Effector CD8-positive, alpha-beta T cell (primary cell): ENCODE measurements at places on chromosomes 4 and X.
A peak's percentile ranks its signal among the peaks of the same experiment; 100 is the strongest.

DNA sequence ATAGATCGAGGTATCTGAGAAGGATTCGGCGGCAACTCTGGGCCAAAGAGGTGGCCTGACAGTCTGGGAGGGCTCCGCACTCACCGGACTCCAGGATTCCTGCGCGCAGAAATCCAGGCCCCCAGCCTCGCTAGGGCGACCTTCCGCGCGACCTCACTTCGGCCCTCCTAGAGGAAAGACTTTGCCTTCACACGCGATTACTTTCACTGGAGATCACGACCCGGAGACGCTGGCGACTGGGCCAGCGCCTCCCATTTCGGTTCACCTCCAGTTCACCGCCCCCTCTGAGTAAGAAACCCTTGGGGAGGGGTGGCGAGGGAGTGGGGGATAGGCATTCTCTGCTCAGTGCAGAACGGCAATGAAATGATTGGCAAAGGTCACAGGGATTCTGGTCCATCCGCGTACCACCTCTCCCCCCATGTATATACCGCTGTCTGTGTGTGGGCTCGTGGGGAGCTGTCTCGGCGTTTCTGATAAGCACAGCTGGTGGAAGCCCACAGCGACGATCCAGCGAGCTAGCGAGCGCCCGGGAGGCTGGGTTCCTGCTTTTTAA, 2.5 kb downstream of the POU3F4 start:
- no peak for DNase-seq

DNA sequence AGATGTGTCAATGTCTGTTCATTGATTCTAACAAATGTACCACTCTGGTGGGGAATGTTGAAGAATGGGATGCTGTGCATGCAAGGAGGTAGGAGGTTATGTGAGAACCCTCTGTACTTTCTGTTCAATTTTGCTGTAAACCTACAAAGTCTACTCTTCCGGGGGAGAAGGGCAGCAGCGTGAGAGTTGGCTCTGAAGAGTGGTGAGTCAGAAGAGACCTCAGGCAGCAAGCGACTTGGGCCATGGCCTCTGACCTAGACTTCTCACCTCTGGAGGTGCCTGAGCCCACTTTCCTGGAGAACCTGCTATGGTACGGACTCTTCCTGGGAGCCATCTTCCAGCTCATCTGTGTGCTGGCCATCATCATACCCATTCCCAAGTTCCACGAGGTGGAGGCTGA, 26.7 kb downstream of the MANBA start:
- DNase-seq, result no peak

DNA sequence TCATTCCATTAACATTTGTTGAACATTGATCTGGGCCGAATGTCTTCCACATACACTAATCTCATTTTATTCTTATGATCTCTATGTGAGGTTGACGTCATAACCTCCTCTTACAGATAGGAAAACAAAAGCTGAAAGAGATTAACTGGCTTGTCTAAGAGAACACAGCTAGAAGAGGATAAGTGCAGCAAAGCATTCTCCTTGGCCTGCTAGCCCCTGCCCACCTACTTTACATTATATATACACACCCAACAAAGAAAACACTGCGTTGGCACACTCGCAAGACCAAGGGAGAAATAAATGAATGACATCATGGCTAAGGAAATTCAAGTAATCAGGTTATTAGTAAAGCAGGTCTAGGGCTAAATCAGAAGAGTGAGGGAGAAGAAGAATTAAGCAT, 138.4 kb downstream of the PARM1 start:
- DNase-seq, result no peak

DNA sequence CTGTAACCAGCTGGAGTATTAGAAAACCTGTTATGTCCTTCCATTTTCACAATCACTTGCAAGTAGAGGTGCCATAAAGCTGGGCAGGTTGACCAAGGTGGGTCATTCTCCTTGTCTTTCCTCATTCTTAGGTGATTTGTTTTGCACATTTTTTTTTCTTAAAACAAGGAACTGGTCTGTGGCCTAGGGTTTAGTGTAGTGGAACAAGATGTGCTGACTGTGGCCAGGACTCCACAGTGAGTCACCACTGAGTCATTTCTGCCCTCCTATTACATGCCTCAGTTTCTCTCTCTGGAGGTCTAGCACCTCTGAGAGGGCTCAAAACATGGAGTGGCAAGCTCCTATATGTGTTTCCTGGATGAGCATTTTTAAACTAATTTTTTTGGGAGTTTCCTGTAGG, 355.9 kb downstream of the GPM6A start:
- DNase-seq, result no peak

DNA sequence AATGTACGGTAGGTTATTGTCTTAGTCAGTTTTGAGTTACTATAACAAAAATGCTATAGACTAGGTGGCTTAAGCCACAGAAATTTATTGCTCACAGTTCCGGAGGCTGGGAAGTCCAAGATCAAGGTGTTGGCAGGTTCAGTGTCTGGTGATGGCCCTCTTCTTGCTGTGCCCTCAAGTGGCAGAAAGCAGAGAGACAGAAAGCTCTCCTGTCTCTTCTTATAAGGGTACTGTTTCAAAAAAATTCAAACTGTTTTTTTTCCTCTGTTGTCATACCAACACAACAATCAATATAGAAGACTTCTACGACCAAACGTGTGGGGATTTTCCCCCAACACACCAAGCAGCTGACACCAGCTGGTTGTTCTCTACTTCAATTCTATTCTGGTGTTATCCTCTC, 53.4 kb downstream of the ADGRG4 start:
- DNase-seq, result no peak

- no peak for DNase-seq
These were observed 33.1 kb downstream of the TSPAN7 start for GRCh38 chrX:38594434-38594833.

DNA sequence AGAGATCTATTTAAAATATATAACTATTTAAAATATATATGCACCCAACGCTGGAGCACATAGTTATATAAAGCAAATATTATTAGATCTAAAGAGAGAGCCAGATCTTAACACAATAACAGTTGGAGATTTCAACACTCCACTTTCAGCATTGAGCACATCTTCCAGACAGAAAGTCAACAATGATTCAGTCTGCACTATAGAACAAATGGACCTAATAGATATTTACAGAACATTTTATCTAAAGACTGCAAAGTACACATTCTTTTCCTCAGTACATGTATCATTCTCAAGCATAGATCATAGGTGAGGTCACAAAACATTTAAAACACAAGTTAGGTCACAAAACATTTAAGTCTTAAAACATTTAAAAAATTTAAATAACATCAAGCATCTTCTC, 36.4 kb downstream of the NLRP2B start:
- no peak for DNase-seq

- no peak for DNase-seq
These were observed 38.2 kb downstream of the CENPI start for GRCh38 chrX:101136235-101136634.

GRCh38 chr4:118972167-118972566, 83.5 kb downstream of the SYNPO2 start:
- DNase-seq, result no peak

- peak; percentile 6 for DNase-seq
These were observed 2.1 kb downstream of the GAB3 start for GRCh38 chrX:154748712-154749339.

GRCh38 chr4:133143775-133144430, 5.2 kb upstream of the PCDH10 start:
- no peak for DNase-seq

DNA sequence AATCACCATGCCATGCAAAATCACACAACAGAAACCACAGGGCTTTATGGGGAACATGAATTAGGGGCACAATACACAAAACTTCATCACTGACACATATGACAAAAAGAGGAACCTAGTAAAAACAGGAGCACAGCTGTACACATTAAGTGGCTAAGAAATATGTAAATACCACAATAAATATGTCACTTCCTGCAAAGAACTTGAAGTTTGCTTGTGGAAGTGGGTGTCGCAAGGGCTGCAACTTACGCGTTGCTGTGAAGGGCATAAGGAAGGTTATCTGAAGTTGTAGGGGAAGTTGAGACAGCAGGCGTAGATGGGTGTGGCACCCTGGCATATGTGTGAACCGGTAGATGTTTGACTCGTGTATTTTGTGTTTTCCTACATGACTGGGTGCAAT, 42.4 kb downstream of the CLCN4 start:
- no peak for DNase-seq

DNA sequence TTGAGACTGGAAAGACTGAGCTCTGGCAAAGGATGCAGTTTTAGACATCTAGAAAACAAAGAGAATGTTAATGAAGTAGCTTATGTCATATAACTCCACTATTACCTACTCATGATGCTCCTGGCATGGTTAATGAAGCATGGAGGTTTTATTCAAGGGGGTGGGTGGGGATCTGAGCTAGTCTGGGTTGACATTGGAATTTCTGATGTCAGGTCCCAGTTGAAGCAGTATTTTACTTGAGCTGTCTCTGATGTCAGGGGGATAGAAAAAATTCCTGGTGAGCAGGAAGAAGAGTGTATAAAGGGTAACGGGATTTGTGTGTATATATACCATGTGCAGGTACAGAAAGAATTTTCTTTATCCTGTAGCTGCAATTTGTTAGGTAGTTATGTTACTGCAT, 102.0 kb downstream of the ELOVL6 start:
- no peak for DNase-seq

DNA sequence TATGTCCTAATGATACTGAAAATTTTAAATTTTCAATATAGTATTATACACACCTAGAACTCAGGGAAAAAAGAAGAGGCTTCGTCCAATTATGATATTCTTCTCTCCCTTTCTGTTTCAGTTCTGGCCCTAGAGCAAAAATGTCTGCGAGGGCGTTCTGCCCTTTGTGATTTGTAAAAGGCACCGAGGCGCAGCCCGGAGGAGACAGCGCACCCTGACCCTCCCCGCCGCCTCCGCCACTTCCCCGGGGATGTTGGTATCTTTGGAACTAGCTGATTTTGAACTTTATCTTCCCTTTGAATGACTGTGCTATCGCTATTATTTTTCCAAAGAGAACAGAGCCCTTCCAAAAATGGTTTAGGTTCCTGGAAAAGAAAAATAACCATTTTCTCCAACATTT, 173.2 kb upstream of the FAM9B start:
- DNase-seq, result no peak

GRCh38 chrX:14590216-14590615, 60.9 kb downstream of the GLRA2 start:
- no peak for DNase-seq

DNA sequence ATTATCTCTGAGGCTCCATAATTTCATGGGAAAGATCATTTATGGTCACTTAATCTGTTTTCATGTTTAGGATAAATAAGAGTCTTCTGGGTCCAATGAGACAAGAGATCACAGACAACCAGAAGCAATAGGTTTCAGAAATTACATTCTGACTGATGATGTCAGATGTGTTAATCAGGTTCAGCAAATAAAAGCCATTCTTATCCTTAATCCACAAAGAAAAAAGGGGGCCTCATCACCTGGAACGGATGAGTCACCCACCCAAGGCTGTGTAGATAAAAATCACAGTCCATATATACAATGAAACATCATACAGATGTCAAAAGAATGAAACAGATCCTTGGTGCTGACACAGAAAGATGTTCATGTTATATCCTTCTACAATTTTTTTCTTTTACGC, 36.6 kb downstream of the SYTL4 start:
- DNase-seq, result no peak

- DNase-seq, result no peak
These were observed 86.7 kb upstream of the NKX1-1 start for GRCh38 chr4:1492651-1493539.

DNA sequence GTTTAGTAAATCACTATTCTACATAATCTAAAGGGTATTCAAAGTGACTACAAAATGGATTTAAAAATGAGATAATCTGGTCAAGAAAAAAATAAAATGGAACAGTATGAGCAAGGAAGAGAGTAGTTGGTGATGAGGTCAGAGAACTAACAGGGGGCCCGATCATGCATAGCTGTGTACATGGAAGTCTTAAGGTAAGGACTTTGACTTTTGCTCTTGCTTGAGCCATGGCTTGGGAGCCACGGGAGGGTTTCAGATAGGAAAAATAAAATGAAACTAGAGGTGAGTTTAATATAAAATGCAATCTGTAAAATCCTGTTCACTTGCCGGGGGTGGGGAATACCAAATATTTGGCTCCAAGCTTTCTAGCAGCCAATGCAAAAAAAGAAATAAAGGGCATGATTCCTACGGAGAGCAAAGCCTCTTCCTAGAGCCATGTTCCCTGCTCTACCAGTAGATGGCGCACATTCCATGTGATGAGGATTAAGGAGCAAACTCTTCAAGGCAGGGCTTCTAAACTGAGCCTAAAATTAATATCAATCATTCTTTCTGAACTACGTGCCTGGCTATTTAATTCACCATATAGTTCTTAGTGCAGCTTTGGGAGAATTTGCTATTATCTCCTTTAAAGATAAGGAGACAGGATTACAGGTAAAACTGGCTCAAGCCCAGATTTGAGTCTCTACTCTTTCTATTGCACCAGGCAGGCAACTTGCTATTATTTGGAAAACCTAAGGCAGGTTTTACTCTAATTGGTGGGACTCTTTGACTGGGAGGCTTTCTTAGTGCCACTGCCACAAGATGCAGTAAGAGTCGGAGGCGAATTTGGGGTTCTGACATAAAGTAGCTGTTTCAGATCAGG, 6.8 kb upstream of the CLCN5 start:
- DNase-seq, result peak; percentile 6

DNA sequence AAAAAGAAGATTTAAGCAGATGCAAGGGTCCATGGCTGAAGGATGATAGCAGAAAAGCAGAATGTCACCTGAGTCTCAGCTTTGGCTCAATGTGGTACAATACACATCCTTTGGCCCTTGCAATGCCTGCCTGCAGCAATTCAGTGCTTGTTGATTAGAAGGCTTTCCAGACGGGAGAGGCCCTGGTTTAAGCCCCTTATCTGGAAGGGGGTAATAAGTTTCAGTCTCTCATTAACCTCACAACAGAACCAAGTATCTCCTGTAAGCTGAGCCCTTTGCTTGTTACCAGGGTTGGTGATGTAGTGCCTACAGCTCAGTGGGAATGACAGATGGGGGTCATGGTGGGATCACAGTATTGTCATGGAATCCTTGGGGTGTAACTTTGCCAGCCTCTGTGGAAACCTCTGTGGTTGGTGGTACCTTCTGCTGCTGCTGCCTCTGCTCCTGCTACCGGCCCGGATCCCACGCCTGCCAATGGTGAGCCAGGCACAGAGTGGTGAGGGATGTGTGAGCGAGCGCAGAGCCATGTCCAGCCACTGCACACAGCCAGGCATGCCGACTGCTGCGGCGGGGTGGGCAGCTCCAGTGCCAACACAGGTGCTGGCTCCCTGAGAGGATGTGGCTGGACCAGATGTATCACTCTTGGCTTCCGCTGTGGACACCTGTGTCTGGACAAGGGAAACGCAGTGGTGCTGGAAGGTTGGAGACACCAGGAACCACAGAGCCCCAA, 81.2 kb downstream of the ADRA2C start:
- no peak for DNase-seq

DNA sequence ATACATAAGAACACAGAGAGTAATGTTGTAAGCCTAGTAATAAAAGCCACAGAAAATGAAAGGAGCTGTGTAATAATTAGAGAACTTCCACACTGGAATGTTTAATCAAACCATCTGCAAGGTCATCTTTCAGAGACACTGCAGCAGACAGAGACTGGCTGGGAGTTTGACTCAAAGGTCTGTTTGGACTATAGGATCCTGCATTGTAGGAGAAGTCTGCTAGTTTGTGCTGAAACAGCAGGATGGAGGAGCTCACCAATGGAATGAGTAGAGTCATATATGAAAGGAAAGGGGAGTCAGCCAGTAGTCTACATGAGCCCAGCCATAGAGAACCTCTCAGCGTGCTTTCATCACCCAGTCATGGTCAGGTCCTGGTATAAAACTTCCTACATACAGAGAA, 4.5 kb upstream of the ACE2 start:
- DNase-seq, result no peak
